NCI-H774 (cell line): ENCODE measurements at places on chromosomes 1 and 21.

DNA sequence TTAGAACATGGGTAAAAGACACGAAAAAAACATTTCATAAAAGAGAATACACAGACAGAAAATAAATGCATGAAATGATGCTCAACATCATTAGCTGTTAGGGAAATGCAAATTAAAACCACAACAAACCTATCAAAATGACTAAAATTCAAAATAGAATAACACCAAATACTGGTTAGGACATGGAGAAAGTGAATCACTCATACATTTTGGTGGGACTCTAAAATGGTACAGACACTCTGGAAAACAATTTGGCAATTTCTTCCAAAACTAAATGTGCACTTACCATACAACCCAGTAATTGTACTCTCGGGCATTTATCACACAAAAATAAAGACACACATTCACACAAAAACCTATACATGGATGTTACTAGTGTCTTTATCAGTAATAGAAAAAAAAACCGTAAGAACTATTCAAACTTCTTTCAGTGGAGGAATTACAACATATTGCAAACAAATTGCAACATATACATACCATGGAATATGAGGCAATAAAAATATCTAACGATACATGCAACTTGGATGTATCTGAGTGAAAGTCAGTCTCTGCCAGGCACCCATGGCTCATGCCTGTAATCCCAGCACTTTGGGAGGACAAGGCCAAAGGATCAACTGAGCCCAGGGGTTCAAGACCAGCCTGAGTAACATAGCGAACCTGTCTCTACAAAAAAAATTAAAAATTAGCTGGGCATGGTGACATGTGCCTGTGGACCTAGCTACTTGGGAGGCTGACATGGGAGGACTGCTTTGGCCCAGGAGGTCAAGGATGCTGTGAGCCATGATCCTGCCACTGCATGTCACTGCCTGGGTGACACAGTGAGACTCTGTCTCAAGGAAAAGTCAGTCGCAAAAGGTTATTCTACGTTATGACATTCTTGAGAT lies 19.6 kb downstream of the HSF2BP start:
- DNase-seq: no peak

DNA sequence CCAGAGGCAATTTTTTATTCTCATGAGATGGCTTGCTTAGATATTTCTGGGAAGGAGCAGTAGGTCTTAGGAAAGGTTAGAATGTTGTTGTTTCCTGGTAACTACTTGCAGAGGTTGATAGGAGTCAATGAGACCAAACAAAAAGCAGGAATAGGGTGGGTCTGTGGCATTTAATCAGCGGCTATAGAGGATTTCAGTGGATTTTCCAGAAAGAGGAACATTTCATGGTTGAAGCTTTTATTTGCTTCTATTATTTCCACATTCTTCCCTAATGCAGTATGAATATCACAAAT lies 111.3 kb upstream of the PALMD start:
- DNase-seq: no peak

DNA sequence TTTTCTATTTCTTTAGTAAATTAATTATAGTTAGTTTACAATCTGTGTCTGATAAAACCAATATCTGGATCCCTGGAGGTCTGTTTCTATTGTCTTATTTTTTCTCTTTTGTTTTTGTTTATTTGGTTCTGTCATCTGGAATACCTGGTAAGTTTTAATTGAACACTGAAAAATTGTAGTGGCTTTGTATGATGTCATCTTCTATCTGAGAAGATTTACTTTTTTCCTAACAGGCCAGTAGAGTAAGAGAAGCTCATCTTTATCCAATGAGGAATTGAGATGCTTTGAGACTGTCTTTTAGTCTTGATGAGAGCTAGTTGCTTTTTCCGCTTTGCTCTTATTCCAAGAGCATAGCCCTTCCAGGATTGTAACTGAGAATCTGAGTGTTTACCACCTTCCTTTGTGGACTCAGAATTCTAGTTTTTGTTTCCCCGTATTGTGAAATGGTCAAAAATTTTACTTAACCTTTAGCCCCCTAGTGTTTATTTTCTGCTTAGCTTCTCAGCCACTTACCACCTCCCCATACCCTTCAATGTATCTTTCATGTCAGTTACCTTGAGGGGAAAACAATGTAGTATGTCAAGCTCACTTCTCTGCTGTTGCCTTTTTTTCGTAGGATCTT lies 25.0 kb downstream of the PTGFRN start:
- DNase-seq: no peak

DNA sequence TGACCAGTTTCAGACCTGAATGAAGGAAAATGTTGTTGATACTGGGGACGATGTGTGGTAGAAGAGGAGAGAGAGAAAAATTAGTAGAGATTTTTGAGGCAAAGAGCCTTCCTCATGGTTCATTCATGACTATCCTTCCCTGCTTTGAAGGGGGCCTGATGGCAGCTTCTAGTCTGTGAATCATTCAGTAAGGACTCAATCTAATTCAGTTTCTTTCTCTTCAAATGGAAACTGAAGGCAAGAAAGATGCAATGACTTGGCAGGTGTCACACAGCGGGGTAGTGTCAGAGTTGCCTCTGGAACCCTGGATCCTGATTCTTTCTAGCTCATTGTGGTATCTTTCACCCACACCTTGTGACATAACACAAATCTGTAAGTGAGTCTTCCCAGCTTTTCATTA lies 14.9 kb upstream of the CD5L start:
- no peak for DNase-seq

- no peak for DNase-seq
Observed at GRCh38 chr1:58659516-58659915, 40.3 kb downstream of the MYSM1 start.

DNA sequence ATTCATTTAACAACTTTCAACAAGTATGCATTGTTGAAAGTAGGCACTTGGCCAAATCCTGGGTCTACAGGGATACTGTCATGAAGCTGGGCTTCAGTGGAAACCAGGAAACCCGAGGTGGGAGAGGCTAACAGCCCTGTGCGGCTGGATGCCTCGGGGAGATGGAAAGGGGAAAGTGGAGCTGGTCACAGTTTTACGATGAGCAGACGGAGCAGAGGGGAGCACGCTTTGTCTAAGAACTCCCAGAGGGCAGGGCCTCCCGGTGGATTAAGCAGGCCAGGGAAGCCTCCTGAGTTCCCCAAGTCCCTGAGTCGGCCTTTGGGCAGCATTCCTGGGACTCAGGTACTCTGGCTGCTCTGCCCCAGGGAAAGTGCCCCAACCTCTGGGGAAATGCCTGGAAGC lies 23.8 kb downstream of the STUM start:
- DNase-seq: no peak

DNA sequence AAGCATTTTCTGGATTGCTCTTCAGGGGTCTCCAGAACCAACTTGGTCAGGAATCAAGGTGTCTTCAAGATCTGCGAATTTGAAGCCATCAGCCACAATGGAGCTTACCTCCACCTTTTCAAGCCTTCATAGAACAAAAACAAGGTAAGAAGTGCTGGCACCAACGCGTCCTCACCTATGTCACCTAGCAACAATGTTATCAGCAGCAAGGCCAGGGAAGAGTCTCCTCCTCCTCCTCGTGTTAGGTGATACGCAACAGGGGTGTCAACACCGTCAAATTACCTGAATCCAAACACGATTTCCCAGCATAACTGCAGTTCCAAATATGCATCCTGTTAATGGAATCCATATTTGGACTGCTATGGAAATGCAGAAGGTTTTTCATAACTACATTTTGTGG lies 4.1 kb upstream of the TIAM1 start:
- DNase-seq: no peak

- DNase-seq: no peak
Observed at GRCh38 chr1:211616231-211616964, 37.4 kb upstream of the SLC30A1 start.

DNA sequence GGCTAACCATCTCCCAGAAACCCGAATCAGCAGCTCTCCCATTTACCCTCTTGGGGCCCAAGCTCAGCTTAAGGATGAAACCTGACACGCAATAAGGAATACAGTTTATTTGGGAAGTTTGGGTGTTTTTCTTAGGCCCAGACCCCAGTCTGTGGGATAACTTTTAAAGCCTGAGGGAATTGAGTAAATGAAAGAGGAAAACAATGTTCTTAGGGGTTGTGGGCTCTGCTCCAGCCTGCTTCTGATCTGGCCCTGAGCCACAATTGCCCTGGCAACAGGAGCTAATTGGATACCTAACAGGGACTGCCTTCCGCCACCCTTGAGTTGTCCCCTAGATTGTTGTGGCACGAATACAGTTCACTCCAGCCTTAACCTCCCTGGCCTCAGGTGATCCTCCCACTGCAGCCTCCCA lies 20.1 kb downstream of the DYRK3 start:
- DNase-seq: no peak

GRCh38 chr1:227949341-227949921 lies 1.7 kb upstream of the WNT9A start:
- no peak for DNase-seq

GRCh38 chr1:176469450-176470010 lies 6.6 kb downstream of the PAPPA2 start:
- DNase-seq: no peak

DNA sequence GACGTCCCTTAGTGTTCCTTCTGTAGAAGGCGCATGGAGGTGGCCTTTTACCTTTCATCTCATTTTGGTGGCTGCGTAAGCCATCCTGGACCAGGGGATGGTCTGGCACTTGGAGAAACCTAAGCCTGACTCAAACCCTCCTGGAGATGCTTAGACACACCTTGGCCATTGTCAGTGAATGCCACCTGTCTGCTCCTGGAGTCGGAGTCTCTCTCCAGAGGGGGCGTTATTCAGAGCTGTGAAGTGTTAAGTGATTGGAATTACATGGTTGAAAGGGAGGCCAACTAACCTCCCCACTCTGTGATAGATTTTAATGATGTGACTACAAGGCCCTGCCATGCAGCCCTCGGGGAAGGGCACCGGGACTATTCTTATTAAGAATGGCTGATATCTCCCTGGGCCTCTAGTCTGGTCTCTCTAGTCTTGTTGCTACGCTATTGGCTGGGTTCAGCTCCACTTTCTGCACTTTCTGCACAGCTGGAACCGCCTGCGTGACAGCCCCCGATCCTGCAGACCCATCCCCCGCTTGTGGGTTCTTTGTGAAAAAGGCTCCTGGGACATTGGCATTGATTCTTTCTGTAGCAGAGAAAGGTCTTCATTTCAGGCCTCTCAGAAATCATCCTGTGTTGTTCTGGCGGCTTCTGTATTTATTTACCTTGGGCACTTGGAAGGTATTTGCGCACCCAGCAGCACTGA lies 4.2 kb downstream of the RASSF5 start:
- DNase-seq: no peak

DNA sequence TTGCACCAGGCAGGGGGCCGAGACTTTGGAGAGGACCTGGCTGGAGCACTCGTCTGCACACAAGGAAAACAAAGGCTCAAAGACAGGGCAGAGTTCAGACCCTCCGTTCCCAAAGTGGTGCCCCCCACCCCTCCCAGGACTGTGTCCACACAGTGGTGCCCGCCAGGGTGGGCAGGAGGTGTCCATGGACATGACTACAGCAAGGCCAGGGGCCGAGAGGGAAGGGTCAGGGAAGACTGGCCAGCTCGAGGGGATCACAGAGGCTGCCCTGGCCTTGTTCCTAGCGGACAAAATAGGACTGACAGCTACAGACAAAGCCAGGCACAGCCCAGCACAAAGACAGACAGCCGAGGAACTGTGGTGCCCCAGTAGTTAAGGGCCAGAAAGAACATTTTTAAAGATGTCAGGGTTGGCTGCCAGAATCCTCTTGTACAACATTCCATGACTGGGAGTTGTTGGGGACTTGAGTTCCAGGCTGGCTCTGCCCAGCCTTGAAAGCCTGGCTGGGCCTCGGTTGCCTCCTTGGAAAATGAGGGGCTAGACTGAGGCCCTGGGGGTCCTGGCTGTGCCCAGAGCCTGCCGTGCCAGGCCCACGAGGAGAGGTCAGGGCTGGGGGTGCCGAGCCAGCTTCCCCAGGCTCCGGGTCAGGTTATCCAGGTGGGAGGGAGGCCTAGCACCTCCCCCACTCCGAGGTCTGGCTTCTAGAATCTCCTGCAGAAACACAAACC lies 63.7 kb downstream of the SLX9 start:
- no peak for DNase-seq

GRCh38 chr1:208059409-208060001 lies 148.6 kb upstream of the CD34 start:
- DNase-seq: no peak

- no peak for DNase-seq
Observed at GRCh38 chr1:72759486-72759885, 477.1 kb upstream of the NEGR1 start.

DNA sequence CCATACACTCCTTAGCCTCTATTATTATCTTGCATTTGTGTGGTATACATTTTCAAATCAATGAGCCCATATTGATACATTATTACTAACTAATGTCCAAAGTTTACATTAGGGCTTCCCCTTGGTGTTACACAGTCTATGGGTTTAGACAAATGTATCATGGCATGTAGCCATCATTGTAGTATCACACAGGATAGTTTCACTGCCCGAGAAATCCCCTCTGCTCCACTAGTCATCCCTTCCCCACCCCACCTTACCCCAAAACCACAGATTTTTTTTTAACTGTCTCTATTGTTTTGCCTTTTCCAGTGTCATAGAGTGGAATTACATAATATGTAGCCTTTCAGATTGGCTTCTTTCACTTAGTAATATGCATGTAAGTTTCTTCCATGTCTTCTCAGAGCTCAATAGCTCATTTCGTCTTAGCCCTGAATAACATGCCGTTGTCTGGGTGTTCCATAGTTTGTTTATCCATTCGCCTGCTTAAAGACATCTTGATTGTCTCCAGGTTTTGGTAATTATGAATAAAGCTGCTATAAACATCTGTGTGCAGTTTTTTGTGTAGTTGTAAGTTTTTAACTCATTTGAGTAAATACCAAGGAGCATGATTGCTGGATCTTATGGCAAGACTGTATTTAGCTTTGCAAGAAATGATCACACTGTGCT lies 86.4 kb upstream of the LYST start:
- no peak for DNase-seq
